ENCODE measurements at places on chromosomes 1 and 21.

- no peak for DNase-seq
These were observed 43.1 kb upstream of the BCL10 start for GRCh38 chr1:85319491-85319890.

GRCh38 chr1:147109762-147110161 is 62.5 kb downstream of the PRKAB2 start:
- DNase-seq: no peak

- no peak for DNase-seq
These were observed 183.3 kb downstream of the IGSF21 start for GRCh38 chr1:18290740-18291412.

- no peak for DNase-seq
These were observed 42.2 kb downstream of the KCNK1 start for GRCh38 chr1:233656032-233656635.

GRCh38 chr1:26005434-26006105 is 7.7 kb upstream of the PAFAH2 start:
- DNase-seq: no peak

DNA sequence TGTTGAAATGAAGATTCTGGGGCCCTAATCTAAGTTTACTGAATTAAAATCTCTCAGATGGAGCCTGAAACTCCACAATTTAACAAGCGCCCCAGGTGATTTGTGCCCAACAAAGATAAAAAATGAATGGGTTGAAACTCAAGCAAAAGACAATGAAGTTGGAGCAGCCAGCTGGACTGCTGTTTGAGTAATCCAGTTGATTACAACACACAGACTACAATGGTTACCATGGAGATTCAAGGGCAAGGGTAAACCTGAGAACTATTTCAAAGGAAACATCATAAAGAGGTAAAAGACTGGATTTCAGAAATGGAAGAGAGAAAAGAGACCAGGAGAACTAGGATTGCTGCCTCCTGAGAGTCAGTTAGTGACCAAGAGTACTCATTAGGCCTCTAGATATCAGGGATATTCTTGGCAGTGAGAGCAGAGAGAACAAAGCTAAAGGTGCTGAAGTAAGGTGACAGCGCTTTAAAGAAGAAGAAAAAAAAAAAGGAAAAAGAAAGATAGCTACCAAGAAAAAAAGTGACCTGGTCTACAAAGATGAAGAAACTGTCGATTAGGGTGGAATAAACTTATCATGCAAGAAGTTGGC is 44.5 kb downstream of the LRRC53 start:
- DNase-seq: no peak

- no peak for DNase-seq
These were observed 48.1 kb upstream of the FOXO6 start for GRCh38 chr1:41312991-41313645.

GRCh38 chr1:64515427-64515826 is 45.5 kb downstream of the CACHD1 start:
- no peak for DNase-seq

GRCh38 chr1:203116091-203116820 is 11.3 kb upstream of the ADORA1 start:
- no peak for DNase-seq

GRCh38 chr21:42193131-42193671 is 25.7 kb upstream of the ABCG1 start:
- no peak for DNase-seq

GRCh38 chr1:163168053-163168452 is 34.7 kb downstream of the RGS5 start:
- DNase-seq: no peak

DNA sequence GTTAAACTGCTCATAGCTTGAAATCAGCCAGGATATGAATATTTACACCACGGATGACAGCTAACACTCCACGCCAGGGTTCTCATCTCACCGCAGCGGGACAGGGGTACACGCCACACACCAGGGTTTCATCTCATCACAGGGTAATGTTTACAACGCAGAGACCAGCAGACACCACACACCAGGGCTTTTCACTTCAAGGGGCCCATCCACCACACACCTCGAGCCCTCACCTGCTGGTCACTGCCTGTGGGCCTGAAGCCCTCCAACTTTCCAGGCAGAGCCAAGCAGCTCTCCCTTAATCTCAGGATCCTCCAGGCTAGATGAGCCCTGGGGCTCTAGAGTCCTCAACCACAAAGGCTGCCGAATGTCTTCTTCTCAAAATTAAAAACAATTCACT is 1.3 kb upstream of the KRTAP10-12 start:
- DNase-seq: no peak

DNA sequence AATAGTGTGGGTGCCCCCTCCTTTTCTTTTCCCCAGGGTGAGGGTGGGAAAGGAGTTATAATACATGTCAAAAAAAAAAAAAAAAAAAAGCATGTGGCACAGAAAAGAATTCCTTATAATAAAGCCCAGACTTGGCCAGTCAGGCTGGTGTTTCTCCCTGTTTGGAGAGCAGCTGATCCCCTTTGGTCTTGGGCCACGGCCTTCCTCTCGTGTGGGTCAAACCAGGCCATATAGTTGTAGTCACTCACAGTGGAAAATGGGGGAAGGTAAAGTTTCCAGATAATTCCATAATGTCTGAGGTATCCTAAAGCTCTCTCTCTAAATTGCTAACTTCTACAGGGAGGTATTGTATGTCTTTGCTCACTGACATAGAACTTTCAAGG is 22.0 kb downstream of the CLIC6 start:
- DNase-seq: no peak

- DNase-seq: no peak
These were observed 82.8 kb downstream of the TGFBR3 start for GRCh38 chr1:91803123-91803522.

DNA sequence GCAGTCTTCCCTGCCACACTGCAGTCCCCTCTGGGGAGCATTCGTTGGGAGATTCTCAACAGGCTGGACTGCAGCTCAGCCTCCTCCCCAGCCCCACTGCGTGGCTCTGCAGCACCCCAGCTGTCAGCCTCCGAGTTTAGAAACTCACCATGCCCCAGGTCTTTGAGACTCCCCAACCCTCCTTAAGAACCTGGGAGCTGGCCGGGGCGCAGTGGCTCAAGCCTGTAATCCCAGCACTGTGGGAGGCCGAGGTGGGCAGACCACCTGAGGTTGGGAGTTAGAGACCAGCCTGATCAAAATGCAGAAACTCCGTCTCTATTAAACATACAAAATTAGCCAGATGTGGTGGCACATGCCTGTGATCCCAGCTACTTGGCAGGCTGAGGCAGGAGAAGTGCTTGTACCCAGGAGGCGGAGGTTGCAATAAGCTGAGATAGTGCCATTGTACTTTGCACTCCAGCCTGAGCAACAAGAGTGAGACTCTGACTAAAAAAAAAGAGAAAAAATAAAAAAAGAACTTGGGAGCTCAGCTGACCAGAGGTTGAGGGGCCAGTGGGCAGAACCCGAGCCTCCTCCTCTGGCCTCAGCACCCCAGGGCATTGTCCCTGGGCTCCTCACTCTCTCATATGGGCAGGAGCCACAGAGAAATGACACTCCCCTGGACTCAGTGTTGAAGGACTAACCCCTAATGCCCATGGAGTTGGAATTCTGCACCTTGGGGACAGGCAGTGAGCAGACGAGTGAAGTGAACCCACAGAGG is 5.6 kb downstream of the OLIG2 start:
- no peak for DNase-seq

DNA sequence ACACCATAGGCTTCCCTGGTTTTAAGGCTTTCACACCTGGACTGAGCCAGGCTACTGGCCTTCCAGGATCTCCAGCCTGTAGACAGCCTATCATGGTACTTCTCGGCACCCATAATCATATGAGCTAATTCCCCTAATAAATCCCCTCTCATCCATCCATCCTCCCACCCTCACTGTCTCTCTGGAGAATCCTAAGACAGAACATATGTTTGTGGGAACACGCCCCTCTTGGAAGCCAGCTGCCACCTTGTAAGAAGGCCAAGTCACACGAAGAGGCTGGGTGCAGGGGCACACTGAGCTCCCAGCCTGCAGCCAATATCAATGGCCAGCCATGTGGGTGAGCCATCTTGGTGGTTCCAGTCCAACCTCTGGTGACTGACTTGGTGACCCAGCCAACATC is 7.4 kb downstream of the CLCC1 start:
- no peak for DNase-seq

GRCh38 chr1:152182431-152182830 is 23.4 kb upstream of the RPTN start:
- DNase-seq: no peak

DNA sequence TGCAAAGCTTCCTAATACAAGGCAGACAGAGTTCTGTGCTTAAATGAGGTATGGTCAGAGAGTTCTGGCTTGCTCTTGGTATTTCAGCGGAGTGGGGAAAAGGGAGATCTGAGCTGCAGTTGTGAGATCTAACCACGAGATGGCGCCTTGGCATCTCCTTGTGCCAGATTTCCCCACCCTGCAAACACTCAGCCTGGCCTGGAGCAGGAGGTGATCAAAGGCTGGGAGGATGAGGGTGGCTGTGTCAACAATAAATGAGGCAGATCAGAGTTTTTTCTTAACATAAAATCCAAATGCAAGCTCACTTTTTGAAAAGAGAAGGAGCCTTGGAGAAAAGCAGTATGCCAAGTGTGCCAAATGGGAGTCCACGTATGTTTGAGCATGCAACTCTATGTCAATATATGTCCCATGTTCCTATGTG is 4.1 kb upstream of the TFAP2E start:
- no peak for DNase-seq

DNA sequence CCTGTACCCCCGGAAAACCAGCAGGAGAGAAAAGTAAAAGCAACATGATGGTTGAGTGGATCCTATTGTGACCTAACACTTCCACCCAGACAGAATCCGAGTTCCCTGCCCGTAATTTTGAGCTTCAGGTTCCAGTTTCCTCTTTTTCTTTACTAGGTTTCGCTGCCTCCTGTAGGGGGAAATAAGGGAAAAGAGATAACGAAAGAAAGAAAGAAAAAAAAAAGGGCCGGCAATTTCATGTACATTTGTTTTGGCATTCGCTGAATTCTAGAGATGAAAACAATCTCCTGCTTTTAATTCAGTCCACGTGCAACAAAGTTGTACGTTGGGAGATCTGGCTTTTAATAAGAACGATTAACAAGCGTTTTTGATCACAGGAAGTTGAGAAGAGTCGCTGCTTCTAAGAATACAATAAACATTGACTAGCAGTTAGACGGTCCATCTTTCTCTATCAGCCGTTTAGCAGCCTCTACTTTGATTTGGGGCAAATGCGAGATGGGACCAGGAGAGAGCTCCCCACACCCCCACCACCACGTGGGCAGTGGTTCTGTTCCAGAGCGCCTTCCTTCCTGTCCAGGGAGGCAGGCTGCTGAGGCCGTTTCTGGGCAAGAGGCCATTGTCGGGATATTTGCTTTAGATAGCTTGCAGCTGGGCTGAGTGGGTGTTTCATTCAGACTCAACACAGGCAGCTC is 155.9 kb upstream of the RUNX1 start:
- DNase-seq: no peak

GRCh38 chr1:93344886-93345632 is 648 bp upstream of the DR1 start:
- DNase-seq: no peak

DNA sequence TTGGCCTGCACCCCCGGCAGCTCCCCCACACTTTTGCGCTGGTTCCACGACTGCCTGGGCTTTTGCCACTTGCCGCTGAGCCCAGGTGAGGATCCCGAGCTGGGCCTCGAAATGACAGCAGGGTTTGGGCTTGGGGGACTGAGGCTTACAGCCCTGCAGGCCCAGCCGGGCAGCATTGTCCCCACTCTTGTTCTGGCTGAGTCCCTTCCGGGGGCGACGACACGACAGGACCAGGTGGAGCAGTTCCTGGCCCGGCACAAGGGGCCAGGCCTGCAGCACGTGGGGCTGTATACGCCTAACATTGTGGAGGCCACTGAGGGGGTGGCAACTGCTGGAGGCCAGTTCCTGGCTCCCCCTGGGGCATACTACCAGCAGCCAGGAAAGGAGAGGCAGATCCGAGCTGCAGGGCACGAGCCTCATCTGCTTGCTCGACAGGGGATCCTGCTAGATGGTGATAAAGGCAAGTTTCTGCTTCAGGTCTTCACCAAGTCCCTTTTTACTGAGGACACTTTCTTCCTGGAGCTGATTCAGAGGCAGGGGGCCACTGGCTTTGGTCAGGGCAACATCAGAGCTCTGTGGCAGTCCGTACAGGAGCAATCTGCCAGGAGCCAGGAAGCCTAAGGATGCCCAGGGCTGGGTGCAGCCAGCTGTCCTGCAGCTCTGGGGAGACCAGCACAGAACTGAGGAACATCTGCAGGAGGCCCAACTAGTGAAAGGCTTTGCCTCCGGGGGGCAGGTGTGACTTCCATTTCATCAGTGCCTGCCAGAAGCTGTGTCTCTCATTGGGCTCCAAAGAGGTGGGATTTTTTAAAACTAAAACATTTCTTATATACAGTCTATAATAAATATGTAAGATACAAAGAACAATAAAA is 1.2 kb downstream of the HPDL start:
- DNase-seq: no peak

DNA sequence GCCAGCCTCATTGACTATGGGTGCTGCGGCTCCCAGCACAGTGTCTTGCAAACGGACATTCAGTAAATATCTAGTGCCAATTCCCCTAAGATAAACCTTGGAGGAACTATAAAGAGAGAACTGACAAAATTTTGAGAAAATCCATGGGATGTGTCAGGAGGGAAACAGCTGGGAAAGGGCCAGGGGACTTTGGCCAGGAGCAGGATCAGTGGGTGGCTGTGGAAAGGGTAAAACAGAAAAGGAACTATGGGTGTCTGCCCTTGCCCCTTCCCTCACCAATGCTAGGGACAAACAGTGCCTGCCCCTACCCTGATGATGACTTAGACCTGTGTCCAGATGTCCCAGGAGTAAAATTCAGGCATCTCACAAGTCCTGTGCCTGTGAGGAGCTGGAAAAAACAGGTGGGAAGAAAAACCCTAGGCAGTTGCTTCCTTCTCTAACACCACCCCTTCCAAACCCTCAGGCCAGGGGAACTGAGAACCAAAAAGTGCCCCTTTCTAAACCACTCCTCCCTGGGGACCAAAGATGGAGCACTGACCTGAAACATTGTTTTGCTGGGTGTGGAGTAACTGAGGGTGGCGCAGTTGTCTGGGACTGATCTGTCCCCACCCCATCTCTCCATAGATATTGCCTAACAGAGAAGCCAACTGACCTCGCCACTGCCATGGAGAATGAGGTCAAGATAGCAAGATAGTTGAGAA is 22.1 kb upstream of the IFNAR2 start:
- DNase-seq: no peak

GRCh38 chr1:7667625-7668218 is 103.4 kb upstream of the VAMP3 start:
- DNase-seq: peak; percentile 80

GRCh38 chr1:232431326-232431725 is 198.6 kb downstream of the SIPA1L2 start:
- DNase-seq: no peak

- DNase-seq: no peak
These were observed 23.0 kb downstream of the RLF start for GRCh38 chr1:40184193-40184592.

- DNase-seq: no peak
These were observed 27.5 kb downstream of the TBX15 start for GRCh38 chr1:118960567-118961136.

DNA sequence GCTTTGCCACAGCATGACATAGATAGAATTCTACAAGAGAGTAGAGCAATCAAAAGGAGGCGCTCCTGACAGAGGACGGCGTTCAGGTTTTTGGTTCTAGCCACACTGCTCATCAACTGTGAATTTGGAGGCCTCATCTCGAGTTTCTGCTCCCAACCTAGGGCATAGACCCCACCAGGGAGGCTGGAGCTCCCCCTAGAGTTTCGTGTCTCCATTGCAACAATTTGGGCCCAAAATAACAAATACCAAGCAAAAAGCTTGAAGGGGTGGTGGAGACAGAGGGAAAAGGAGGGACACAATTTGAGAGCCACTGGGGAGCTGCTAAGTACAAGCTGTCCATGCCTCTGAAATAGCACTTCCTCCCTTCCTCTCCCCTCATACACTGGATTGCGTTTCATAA is 297.0 kb downstream of the GPATCH2 start:
- no peak for DNase-seq
